ENCODE measurements at places on chromosomes 3 and 15.

- no peak for DNase-seq
Observed at GRCh38 chr15:51369451-51369761, 28.0 kb downstream of the GLDN start.

DNA sequence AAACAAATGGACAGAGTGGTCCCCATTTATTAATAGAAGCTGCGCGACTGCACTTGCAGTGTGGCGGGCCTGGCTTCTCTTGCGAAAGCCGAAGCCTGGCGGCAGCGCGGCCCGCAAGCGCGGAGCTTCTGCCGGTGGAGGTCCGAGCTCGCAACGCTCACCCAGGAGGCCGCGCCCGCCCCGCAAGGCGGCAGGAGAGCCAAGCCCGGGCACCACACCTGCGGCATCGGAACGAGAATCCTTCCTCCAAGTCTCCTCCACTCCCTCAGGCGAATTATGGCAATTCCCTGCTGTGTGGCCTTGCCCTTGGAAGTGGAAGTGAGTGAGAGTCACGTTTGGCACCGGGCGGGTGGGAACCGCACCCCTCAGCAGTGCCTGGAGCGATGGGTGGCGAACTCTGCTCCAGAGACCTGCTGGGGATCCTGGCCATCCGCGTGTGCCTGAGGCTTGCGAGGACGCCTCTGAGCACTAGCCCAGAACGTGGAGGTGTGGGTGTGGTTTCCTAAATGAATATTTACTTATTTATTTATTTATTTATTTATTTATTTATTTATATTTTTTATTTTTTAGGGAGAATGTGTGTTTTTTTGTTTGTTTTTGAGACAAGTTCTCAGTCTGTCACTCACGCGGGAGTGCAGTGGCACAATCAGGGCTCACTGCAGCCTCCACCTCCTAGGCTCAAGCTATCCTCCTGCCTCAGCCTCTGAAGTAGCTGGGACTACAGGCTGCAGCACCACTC, 133.7 kb upstream of the UBE2E1 start:
- DNase-seq, result peak; percentile 41

- DNase-seq, result no peak
Observed at GRCh38 chr3:60142009-60142408, 1092.2 kb upstream of the CFAP20DC start.

DNA sequence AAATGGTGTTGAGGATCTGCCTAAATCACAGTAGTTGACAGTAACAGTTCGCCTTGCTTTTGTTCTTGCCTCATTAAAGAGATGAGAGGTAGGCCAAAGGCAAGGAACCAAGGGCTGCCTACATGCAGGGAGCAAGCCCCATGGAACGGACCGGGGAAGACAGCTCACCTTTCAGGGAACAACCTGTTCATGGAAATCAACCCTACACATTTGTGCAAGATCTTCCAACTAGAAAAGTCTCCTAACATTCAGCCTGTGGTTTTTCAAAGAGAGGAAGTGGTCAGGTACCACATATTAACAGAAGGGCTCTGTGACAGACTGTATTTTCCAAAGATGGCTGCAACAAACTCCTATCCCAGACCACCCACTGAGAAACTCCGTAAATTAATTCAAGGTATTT, 1031.8 kb upstream of the NR2F2 start:
- peak; percentile 22 for DNase-seq

- DNase-seq, result no peak
Observed at GRCh38 chr3:77160931-77161497, 121.1 kb downstream of the ROBO2 start.

- no peak for DNase-seq
Observed at GRCh38 chr15:70875001-70875782, 17.0 kb downstream of the THAP10 start.

DNA sequence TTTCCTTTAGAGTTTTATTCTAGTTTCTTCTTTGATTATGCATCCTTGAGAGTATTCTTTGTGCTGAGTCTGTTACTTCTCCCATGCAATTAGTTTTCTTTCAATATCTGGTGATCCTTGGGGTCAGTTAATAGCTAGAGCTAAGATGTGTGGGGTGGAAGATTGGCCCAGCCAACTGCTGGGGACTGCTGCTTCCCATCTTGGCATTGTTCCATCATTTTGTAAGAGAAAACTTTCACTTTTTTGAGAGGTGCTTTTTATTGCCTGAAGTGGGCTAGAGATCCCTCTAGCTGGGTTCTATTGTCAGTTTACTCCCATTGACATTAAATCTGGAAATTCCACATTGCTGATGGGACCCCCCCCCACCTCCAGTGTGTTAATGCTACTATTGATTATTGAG, 15.4 kb downstream of the BCL2L10 start:
- no peak for DNase-seq

GRCh38 chr15:55237219-55238130, 40.7 kb upstream of the RSL24D1 start:
- DNase-seq, result peak; percentile 58

DNA sequence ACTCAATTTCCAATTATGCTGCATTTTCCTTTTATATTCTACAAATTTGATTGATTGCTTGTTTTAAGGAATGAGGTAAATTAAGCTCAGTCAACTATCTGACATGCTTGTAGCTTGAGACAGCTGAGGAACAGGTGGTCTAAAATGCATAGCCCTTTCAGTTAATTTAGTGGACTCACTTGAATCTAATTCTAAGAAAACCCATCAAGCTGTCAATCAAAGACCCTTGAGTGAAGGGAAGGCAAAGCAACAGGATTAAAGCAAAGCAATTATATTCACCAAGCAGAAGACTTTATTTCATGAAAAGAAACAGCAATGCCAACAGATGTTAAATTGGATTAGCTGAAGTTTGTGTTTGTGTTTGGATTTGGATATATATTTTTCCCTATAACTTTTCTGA, 228.5 kb downstream of the ARPP21 start:
- no peak for DNase-seq

- no peak for DNase-seq
Observed at GRCh38 chr3:175272392-175272791, 413.3 kb downstream of the NAALADL2 start.

- no peak for DNase-seq
Observed at GRCh38 chr3:80159990-80160506, 392.2 kb upstream of the ROBO1 start.

GRCh38 chr15:92672102-92672501, 16.5 kb upstream of the FAM174B start:
- no peak for DNase-seq

GRCh38 chr15:22995795-22996194, 15.6 kb upstream of the CYFIP1 start:
- DNase-seq, result no peak

DNA sequence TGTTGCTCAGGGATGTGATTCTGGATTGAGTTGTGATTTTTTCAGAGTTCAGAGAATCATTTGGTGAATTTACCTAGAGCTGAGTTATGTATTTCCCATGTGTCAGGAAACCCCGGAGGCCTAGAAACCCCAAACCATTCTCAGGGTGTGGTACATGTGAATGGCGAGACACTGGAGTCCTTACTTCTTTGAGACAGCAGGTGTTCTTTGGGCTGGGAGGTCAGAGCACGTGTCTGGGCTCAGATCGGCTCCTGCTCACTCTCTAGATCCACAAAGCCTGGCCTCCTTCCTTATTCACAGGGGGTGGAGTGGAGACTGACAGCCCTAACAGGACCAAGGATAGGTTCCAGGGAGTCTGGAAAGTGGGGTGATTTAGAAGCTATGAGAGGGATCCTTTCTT, 145.8 kb downstream of the CHDH start:
- no peak for DNase-seq

GRCh38 chr3:182787302-182788036, 5.8 kb upstream of the ATP11B start:
- peak; percentile 40 for DNase-seq

- no peak for DNase-seq
Observed at GRCh38 chr3:12159227-12159601, 502 bp upstream of the TIMP4 start.

DNA sequence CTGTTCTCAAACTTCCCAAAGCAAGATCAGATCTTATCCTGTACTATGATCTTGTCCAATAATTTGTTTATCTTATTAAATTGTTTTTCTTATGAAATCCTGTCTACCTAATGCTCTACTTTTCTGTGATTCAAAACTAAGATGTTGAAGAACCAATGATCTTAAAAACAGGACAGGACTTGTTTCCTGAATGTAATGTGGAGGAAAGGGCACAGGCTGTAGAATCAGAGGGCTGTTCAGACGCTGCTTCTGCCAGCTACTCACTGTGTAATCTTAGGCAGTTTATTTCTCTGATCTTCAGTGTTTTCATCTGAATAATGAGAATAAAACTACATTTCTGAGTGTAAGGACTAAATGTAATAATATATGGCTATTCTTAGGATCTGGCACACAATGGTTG, 20.1 kb upstream of the DMXL2 start:
- no peak for DNase-seq

DNA sequence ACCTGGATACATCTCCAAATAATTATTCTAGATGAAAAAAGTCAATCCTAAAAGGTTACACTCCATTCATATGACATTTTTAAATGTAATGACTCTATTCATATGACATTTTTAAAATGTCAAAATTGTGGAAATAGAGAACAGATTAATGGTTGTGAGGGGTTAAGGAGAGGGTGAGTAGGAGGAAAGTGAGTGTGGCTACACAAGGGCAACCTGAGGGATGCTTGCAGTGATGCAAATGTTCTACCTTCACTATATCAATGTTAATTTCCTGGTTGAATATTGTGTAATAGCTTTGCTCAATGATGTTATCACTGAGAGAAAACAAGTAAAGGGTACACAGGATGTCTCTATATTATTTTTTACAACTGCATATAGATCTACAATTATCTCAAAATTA, 54.9 kb upstream of the PXYLP1 start:
- DNase-seq, result no peak

Data from common myeloid progenitor, CD34-positive (primary cell).